ENCODE measurements at places on chromosomes 2 and 18.

DNA sequence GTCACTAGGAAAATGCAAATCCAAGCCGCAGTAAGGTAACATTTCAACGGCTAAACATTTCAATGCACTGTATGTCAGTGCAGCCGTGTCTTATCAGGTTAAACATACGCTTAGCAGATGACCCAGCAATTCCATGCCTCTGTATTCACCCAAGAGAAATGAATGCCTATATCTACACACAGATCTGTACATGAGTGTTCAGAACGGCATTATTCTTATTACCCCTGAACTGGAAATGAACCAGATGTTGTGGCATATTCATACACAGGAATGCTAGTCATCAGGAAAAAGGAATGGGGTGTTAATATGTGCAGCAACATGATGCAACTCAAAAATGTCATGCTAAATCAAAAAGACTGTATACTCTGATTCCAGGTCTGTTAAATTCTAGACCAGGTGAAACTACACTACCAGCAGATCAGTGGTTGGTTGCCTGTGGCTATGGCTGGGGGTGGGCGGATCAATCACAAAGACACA, 80.4 kb upstream of the RPL31 start:
- DNase-seq, result no peak

- no peak for DNase-seq
These were observed 282.0 kb downstream of the SLC8A1 start for GRCh38 chr2:40169856-40170255.

DNA sequence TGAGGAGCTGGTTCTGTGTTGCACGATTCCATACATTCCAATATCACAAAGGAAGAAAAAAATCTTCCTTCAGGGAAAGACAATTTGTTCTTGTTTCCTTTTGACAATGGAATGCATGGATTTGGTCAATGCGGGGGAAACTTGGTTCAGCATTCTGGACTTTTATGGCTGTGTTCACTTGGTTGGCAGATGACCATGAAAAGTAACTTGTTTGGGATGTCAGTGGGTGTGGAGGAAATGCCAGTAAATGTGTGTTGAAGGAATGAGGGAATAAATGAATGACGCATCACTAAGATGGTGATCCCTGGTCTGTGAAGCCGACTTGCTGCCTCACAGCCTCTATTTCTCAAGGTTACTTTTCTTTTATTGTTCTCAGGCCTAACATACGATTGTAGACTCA, 53.7 kb downstream of the THUMPD2 start:
- DNase-seq, result no peak

DNA sequence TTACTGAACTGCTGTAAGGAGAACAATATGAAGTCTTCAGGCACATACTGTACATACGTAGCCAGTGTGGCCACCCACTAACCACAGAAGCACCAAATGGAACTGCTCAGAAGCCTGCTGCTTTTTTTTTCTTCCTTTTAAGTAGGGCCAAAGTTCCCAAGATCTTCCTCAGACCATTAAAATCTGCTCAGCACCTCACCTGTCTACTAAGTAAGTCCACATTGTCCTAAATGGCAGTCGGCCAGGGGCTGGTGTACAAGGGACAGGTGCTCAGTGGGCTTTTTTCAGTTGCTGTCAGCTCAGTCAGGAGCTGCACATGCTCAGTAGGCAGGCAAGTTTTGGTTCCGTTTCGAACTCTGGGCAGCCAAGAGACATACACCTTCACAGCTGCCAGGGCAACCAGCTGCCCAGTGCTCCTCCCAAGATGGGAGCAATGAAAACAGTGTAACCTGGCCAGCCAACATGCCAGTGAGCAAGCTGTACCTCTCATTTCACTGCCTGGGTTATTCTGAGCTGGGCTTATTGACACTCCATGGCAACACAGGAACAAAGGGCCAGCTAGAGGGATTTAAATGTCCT, 86.1 kb downstream of the ACVR1 start:
- DNase-seq, result no peak

DNA sequence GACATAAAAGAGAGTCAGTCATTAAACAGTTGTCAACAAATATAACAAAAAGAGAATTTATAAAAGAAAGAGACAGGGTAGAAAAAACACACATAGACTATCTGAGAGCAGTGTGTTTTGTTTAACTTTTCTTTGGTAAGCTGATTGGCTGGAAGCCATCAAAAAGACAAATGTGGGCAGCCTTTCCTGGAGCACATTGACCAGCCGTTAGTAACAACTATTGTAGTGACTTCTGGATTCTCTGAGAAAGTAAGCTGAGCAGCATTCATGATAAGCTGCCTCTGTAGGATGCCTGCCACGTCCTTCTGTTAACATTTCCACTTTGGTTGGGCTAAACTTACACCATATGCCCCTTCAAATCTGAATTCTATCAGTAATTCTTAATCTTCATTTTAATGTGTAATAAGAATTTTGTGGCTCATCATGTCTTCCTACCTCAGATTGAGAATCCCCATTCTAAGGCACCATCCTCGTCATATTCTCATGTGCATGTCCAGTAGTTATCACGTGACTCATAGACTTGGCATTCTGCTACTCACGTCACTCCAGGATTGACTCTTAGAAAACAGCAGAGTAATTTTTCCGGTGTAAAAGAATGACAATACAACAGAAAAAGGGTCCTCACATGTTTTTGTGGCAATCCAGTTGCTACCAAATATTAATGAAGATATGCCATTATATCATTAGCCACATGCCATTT, 43.4 kb upstream of the DNAJC10 start:
- DNase-seq, result no peak

DNA sequence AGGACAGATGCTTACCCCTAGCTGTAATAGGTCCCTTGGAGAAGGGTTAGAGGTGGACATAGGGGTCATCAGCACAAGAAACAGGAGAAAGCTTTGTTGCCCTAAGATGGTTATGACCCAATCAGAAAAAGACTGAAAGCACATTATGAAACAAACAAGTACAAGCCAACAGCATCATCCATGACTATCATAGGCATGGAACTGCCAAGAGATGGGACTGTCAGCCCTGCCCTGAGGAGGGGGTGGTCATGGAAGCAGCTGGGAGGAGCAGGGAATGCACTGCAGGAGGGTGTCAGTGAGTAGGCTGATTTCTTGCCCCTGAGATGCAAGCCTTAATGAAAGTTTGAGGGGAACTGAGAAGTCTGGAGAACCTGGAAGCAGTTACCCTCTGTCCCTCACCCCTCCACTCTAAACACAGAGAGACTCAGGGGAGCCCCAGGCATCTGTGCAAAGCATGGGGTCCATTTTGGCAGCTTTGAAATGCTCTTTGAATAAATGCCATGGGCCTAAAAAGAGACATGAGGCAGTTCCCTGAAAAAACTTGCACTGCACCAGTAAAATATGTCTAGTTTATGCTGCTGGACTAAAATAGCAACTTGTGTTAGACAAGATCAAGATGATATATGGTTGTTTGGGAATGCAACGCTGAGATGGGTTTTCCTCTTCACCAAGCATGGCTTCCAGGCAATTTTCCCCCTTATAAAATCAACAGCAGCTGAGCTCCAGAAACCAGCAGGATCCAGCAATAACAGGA, 122.7 kb upstream of the ZFP36L2 start:
- DNase-seq, result no peak

GRCh38 chr2:148244593-148245292, 223.9 kb downstream of the MBD5 start:
- no peak for DNase-seq

DNA sequence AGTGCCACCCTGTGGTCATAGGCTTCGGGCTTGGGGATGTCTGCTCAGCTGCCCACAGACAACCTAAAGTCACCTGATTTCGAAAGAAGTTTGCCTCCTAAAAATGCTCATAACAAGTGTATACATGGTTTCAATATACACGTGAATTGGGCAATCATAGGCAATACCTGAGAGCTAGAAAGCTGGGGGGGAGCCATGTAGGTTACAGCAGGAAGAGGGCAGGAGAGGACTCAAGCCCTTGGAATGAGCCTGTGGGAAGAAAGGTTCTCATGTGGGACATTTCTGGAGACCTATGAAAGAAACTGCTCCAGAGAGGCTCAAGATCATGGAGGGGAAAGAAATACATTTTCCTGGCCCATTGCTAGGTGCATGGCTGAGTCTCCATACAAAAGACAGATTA, 109.7 kb downstream of the ACOXL start:
- no peak for DNase-seq

DNA sequence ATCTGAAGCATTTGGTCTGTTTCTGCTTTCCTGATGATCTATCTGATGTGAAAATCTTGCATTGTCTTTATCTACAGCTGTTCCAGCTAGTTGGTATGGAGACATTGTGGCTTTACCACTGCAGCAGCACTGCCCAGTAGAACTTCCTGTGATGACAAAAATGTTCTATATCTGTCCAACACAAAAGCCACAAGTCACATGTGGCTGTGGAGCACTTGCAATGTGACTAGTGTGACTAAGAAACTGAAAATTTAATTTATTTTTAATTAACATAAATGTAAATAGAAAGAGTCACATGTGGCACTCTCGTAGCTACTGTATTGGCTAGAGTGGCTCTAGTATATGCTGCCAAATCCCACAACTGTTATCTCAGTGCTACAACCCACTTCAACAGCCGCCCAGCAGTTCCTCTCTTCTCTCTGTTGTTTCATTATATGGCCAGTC, 425.7 kb downstream of the SETBP1 start:
- DNase-seq, result no peak

- DNase-seq, result no peak
These were observed 432.7 kb upstream of the RAB12 start for GRCh38 chr18:8176554-8176953.

GRCh38 chr18:72147830-72148229, 396.3 kb downstream of the CBLN2 start:
- no peak for DNase-seq

- no peak for DNase-seq
These were observed 1186.3 kb upstream of the CELF4 start for GRCh38 chr18:38751898-38752297.

- DNase-seq, result no peak
These were observed 1.1 kb upstream of the DGKD start for GRCh38 chr2:233353101-233353768.

- no peak for DNase-seq
These were observed 47.5 kb upstream of the ASB1 start for GRCh38 chr2:238379096-238379810.

- DNase-seq, result no peak
These were observed 108.8 kb downstream of the TMEM163 start for GRCh38 chr2:134609924-134610513.

DNA sequence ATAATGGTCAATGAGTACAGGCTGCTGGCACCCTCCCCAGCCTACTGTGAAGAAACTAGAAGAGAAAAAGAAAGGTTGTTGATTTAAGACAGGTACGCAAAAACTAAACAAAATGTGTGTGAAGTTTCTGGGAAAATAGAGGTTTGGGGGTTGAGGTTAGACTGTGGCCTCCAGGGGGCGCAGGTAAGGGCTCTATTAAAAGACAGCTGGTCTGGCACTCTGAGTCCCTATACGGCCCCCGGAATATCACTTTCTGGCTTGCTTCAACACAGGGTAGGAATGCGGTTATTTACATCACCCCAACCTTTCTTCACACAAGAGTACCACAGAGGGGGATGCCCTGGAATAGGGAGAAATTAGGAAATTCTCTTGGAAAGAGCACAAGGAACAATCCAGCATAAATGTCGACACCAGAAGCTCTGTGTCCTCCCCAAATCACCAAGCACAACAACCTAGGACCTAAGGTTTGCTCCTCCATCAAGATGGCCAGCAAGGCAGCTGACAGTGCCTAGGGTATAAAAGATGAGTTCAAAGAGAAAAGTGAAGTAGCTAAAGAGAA, 480.8 kb upstream of the KLHL29 start:
- no peak for DNase-seq

DNA sequence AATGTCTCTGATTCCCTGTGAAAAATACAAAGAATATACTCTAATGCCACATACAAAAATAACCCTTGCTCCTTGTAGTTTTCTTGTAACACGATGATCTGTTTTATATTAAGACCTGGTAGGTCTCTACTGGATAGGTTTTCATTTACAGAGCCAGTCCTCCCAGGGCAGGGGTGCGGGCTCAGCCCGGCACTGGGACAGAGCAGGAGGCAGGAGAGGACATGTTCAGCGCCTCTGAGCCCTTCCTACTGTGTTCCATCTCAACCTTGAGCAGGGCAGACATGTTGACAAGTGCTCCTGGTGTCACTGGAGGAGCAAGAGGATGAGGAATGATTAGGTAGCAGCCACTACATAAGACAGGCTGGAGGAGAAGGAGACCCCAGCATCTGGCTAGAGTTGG, 335.5 kb downstream of the INSIG2 start:
- no peak for DNase-seq

- DNase-seq, result no peak
These were observed 59.9 kb upstream of the PEX13 start for GRCh38 chr2:60957643-60958042.

DNA sequence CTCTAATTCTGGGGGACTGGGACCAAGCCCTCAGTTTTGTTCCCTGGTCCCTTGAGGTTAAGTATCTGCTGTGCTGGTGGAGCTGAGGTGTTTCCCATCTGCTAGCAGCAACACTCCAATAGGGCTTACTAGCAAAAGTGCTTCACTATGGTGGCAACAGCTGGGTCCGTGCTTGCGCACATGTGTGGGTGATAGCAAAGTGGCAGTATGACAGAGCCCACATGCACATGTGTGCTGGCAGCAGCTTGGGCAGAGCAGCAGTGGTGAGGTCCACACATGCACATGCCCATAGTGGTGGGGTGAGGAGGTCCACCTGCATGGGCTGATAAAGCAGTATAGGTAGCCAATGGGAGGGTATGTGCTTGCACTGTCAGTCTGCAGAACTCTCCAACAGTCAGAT, 1723.7 kb downstream of the SUCLG1 start:
- DNase-seq, result no peak

DNA sequence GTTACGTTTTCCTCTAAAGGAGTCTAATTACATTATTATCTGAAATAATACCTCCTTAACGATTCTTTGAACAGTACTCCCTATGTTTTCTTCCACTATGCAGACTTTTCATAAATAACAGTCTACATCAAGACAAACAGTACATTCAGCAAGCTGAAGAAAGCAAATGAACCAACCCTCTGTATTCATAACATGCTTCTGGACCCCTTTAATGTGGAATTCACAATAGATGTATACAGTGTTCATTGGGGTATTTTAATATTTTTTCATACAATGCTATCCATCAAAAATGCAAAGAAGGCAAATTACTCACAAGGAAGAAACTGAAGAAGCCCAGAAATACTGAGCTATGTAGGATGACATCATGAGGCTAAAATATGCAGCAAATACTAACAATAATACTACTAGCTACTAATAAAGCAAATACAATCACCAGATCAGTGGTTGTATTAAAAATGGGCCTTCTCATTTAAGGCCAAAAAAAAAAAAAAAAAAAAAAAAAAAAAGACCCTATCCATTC, 408.6 kb downstream of the MTX2 start:
- DNase-seq, result no peak

DNA sequence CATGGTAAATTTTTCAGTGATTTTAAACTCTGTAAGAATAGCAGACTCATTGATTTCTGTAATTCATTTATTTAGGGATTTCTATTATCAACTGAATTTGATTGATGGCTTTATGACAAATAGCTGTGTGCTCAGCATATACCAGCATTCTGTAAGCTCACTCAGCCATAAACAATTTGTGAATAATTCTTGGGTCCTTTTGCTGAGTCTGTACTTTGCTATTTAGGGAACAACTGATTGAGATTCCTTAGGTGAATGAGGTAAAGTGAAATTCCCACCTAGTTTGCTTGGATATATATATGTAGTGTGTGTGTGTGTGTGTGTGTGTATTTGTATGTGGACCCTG, 76.7 kb upstream of the CAVIN2 start:
- DNase-seq, result no peak
